ENCODE measurements at places on chromosomes 6 and 20.

DNA sequence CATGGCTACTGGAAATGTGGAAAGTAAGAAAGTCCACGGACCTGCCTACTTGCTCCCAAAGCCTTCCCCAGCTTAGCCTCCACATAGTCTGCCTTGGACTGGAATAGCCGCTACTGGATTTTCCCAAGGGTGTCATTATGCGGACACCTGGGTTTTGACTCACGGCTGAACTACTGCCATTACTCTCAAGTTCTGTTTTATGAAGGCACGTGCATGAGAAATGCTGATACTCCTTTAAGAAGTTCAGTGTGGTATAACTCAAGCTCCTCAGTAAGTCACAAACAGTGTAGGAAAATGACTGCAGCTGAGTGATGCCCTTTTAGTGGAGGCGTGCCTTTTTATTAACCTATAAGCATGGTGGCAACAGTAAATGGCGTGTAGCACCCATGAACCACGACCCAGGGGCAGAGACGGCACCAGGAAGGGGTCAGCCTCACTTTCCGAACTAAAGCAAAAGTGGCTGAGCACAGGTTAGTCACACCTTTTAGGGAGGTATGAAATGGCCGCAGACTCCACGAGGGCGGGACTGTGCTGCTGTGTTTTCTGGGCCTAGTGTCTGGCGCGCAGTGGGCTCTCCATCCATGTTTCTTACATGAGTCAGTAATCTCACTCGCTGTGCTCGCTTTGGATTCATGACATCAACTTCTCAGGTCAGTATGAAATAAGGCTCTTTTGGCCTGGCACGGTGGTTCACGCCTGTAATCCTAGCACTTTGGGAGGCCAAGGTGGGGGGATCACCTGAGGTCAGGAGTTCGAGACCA is 23.9 kb downstream of the PSMG4 start:
- H3K4me3 ChIP-seq: no peak overlapping the region
- peaks cover 17% of the 10 kb centered on the region for H3K36me3 ChIP-seq
- DNase-seq: no peak
- H3K27me3 ChIP-seq: no peaks in the 10 kb centered on the region
- peaks cover 3% of the 10 kb centered on the region for H3K4me1 ChIP-seq

- peaks cover 3% of the 10 kb centered on the region for H3K36me3 ChIP-seq
- peaks cover 4% of the 10 kb centered on the region for H3K27me3 ChIP-seq
- DNase-seq: no peak
- H3K4me1 ChIP-seq: peaks cover 21% of the 10 kb centered on the region
Observed at GRCh38 chr6:137655291-137655690, 161.1 kb upstream of the OLIG3 start.

GRCh38 chr20:57250607-57251343 is 15.7 kb downstream of the BMP7 start:
- DNase-seq: no peak
- peaks cover 9% of the 10 kb centered on the region for H3K4me1 ChIP-seq
- peak overlapping the region; percentile 4 for H3K4me3 ChIP-seq
- no peaks in the 10 kb centered on the region for H3K36me3 ChIP-seq
- H3K27ac ChIP-seq: peak overlapping the region; percentile 47
- peaks cover 54% of the 10 kb centered on the region for H3K27me3 ChIP-seq

DNA sequence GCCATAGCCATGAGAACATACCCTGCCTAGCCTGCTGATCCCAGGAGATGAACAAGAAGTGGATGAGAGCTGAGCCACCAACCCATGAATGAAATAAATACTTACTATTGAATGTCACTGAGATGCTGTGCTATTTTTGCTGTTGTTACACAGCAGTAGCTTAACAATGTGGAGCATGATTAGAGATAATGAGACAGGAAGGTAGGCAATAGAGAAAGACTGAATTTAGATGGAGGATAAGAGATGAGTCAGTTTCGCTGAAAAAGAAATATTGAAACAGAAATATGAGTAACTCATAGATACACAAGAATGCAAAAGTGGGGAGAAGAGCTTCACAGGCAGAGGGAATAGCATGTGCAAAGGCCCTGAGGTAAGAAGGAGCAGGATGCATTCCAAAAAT is 94.9 kb upstream of the TOP1 start:
- no peaks in the 10 kb centered on the region for H3K27me3 ChIP-seq
- peaks cover 12% of the 10 kb centered on the region for H3K4me1 ChIP-seq
- H3K4me3 ChIP-seq: no peak overlapping the region
- no peaks in the 10 kb centered on the region for H3K36me3 ChIP-seq

- peaks cover 86% of the 10 kb centered on the region for H3K36me3 ChIP-seq
- no peaks in the 10 kb centered on the region for H3K27me3 ChIP-seq
- DNase-seq: peak; percentile 73
- peak overlapping the region; percentile 74 for H3K4me3 ChIP-seq
- peaks cover 99% of the 10 kb centered on the region for H3K4me1 ChIP-seq
Observed at GRCh38 chr6:111805511-111806164, 67.6 kb downstream of the FYN start.

- H3K27me3 ChIP-seq: peaks cover 48% of the 10 kb centered on the region
- peak overlapping the region; percentile 69 for H3K4me3 ChIP-seq
- H3K4me1 ChIP-seq: peaks cover 7% of the 10 kb centered on the region
Observed at GRCh38 chr20:38645980-38646858, 44.6 kb downstream of the ARHGAP40 start.

- H3K36me3 ChIP-seq: no peaks in the 10 kb centered on the region
- H3K4me3 ChIP-seq: no peak overlapping the region
- H3K27ac ChIP-seq: no peak overlapping the region
- no peaks in the 10 kb centered on the region for H3K4me1 ChIP-seq
Observed at GRCh38 chr6:101578306-101578705, 184.8 kb downstream of the GRIK2 start.

All from activated T-cell treated with anti-CD3 and anti-CD28 coated beads, Interleukin-2, amount 50 U/mL, for 24 hours (primary cell).